ENCODE measurements at places on chromosomes 4 and X. TPM values are rescaled to one million over a fixed set of nuclear protein-coding genes. Genes with fewer than 3 reads are reported as not detected.

Gene BTK
- total RNA-seq = 2.1 TPM

Gene SMIM10L2A
- 1.6 TPM for total RNA-seq

Gene SATL1
- total RNA-seq = under 0.01 TPM

Gene MAGEB17
- total RNA-seq = not detected

Gene EFHC2
- under 0.01 TPM for total RNA-seq

Data from skeletal muscle tissue (tissue), 5 donors.